ENCODE measurements at places on chromosomes 2 and 18.
A peak's percentile ranks its signal among the peaks of the same experiment; 100 is the strongest.

DNA sequence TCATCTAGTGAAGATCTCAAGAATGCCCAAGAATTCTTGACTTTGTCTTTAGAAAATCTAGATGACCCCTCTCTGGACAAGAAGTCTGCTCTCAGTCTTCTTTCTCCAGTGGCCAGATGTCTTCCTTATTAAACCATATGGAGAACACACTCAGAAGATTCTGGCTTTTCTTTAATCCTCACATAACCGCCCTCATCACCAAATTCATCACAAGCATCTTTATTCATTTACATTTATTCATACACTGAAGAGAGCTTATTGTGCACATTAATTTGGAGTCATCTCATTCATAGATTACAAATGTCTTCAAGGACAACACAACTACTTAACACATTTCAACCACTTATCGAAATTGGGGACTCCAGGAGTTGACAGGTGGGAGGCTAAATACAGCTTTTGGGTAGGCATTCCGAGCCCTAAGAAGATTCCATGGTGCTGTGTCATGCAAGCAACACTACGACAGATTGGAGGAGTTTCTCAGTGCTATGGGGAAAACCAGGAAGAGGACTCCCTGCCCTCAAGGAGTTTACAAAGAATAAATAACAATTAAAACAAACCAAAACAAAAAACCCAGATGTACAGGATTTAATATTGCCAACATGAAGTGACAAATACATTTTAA, 64.8 kb upstream of the LCLAT1 start:
- no peak for DNase-seq

GRCh38 chr18:75344161-75344560, 83.3 kb downstream of the SMIM21 start:
- no peak for DNase-seq

DNA sequence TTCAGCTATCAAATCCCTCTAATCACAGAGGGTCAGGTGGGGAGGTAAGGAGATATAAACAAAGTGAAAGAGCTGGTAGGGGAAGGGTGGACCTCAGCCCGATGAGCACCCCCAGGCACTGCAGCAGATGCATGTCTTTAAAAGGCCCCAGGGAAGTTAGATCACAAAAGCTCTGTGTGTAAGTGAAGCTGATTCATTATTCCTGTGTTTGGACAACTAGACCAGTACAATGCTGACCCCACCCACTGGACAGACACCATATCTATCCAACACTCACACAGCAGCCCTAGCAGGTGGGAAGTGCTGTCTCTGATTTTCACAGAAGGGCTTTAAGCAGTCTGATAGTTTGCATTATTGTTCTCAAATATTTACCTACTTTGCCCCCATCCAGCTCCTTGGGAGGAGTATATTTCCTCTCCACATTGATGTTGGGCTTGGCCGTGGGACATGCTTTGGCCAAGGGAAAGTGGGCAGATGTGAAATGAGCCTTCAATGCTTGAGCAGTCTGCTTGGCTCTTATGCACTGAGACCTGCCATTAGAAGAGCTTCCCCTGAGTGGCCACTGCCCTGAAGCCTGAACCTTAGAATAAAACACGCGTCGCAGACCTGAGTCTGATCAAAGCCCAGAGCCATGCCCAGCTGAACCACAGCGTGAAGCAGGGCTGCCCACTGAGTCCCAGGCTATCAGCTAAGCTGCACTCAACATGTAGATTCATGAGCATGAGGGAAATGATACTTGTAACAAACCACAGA, 111.4 kb downstream of the COPS8 start:
- peak; percentile 89 for DNase-seq

DNA sequence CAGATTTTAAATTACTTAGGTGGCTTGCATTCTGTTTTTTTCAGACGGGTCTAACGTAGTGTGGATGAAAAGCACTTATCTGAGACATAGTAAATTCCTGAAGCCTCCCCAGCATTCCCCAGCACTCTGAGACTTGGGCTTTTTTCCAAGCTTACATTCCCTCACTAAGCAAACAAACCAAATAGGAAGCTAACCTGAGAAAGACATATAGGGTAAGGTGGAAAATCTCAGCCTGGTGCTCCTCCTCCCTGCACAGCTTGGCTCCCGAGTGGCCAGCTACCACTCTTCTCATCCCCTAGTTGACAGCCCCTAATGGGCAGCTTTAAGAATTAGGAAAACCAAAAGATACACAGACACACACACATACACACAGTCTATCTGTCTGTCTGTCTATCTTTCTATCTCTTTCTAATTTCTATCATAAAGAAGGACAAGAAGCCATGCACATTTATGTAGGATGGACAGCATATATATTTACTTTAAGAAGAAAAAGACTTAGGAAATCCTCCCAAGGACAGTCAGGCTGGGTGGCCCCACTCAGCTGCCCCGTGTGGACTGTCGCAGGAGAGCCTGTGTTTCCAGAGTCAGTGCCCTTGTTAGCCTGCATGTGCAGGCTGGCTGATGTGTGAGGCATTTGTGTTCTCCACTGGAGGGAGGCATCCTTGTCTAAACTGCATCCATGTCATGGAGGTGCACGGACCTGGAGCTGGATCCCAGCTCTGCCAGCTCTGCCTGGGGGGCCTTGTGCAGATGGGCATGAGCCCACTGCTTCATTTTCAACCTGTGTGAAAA, 8.2 kb downstream of the CNNM3 start:
- no peak for DNase-seq

- DNase-seq, result no peak
Observed at GRCh38 chr2:233546774-233547173, 19.8 kb downstream of the USP40 start.

DNA sequence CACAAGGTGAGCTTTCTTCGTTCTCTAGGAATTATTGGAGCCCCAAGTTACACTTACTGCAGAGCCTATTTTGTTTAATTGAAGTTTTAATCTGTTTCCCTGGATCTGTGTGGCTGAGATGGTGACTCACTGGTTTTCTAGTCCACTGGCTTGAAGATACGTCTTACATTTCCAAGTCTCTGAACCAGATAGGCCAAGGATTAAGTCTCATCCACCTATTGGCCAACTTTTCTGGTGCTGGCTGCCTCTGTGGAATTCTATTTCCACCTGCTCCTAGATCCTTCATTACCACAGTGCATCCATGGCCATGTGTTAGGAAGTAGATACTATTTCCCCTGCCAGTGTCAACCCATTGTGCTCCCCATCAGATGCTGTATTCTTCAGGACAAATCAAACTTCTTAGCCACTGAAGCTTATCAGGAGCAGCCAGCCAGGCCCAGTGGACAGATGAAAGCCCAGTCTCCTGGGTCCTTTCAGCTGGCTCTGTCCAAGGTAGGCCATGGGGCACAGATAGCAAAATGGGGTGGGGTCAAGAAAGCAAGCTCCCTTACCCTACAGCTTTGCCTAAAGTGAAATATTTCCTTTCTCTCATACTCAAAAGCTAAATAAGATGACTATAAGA, 198.8 kb upstream of the TCF4 start:
- no peak for DNase-seq

Measured in fibroblast of mammary gland (primary cell).